Cortex of kidney (tissue), 1 donor: ENCODE measurements at places on chromosomes 13 and 19.

GRCh38 chr19:29530540-29531457 lies 5.0 kb downstream of the VSTM2B start:
- no peak for DNase-seq

DNA sequence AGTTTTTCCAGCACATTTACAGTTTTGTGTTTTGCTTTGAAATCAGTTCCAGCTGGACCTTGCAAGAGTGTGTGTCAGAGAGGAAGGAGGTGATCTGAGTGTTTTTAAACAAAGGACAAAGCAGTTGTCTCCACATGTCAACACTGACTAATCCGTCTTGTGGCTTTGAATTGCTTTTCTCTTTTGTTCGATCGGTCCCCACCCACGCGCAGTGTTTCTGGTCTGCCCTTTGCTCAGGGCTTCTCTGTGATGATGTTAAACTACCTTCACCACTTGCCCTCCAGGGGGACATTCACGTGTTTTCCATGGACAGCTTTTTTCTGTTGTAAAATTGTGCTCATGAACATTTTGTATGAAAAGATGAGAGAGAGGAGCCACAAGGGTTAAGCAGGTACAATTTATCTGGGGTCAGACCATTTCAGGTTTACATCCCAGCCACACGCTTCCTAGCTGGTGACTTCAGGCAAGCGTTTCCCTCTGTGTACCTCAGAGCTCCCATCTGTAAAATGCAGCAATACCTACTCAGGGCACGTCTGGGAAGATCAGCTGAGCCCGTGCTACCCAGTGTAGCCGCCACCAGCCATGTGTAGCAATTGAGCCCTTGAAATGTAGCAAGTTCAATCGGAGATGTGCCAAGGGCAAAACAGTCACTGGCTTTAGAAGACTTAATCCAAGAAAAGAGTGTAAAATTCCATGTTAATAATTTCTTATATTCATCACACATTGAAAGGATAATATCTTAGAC lies 13.5 kb upstream of the PLA2G4C start:
- no peak for DNase-seq

- DNase-seq = no peak
These were observed 1.5 kb upstream of the ELOF1 start for GRCh38 chr19:11560404-11561051.

GRCh38 chr19:2610637-2611482 lies 91.6 kb downstream of the GNG7 start:
- no peak for DNase-seq

DNA sequence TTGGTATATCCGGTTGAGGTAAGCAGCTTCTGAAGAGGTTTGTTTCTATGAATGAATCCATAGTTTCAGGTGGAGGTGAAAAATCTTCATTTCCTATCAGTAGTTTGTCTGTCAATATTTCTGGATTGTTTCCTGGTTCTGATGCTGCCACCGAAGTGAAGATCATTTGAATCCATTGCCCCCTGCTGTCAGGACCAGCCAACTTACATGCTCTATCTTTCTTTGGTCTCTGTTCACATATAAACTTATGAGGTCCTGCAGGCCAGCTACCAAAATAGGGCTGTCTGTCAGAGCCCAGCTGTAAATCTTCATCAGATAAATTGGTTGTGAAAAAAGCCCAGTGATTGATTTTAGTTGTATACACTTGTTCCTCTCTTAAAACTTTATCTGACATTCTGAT lies 15.2 kb upstream of the N4BP2L1 start:
- DNase-seq = no peak

DNA sequence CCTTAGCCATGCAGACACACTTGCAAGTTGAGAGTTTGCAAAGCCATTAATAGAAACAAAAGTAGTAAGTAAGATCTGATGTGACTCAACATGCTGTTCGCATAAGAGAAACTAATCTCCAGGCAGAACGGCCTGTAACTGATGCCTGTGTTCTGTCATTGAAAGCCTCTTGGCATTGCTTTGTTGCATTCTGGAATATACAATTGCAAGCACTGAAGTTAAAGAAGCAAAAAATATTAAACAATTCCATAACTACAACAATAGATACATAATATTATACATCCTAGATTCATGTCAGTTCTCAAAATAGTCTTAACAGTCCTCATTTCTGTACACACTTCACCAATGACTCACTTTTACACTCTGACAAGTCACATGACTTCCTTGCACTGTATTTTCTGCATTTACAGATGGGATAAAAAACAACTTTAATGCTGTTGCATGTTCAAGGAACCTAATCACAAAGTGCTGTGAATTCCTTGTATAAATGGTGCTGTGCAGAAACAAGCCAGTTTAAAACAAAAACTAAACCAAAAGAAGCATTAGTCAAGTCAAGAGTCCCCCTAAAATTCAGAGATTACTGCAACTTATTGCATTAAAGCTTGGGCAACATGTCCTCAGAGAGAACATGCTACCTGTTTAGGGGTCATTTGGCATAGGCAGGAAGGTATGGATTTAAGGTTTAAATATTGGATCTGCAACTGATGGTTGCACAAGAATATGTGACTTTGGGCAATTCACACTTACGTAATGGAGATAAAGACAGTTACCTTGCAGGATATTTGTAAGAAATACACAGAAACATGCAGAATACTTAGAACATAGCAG lies 79.5 kb upstream of the SERP2 start:
- no peak for DNase-seq

DNA sequence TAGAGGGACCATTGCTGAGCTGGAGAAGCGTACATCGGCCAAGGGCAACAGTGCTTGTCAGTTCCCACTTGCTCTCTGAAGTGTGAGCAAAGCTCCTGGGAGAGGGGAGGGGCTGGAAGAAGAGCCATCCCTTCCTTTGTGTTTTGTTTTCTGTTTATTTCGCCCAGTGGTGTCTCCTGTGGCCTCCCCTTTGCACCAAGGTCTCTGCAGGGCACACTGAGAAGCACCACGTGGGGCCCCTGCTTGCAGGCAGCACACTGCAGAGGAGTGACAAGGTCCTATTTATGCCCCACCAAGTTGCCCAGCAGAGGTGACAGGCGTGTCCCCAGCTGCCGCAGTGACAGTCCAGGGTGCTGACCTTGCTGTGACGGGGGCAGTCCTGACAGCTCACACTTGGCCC lies 24.0 kb downstream of the GRIN2D start:
- DNase-seq = no peak

DNA sequence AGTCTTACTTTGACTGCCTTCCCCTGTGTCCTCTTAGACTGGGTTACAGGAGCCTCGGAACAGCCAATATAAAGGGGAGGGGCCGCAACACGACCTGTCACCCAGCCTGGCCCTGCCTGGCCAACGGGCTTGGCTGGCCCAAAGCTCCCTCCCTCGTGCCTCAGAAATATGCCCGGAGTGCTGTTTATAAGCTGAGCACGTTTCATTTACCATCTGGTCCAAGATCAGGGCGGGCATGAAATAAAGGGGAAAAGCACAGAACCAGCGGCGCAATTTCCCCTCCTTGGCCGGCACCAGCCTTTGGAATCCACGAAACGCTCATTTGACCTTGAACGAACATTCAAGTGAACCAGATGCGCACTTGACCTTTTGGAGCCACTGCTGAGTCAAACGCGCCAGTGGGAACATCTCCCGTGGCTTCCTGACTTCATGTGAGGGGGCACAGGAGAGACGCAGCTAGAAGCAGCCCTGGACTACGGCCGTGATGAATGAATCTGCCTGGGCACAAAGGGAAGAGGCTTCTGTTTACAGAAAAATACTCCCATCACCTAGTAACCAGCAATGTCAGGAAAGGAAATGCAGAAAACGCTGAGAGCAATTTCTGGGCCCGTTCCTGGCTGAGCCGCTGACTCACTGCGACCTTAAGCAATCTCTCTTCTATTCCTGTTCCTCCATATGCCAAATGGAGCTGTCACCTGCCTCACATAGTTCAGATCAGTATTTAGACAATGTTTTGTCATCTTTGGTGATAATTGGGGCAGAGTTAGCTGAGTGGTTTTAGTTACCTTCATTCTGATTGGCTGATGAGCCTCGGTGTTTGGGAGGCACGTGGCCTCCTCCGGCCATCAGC lies 53.3 kb downstream of the RFX2 start:
- DNase-seq = no peak

DNA sequence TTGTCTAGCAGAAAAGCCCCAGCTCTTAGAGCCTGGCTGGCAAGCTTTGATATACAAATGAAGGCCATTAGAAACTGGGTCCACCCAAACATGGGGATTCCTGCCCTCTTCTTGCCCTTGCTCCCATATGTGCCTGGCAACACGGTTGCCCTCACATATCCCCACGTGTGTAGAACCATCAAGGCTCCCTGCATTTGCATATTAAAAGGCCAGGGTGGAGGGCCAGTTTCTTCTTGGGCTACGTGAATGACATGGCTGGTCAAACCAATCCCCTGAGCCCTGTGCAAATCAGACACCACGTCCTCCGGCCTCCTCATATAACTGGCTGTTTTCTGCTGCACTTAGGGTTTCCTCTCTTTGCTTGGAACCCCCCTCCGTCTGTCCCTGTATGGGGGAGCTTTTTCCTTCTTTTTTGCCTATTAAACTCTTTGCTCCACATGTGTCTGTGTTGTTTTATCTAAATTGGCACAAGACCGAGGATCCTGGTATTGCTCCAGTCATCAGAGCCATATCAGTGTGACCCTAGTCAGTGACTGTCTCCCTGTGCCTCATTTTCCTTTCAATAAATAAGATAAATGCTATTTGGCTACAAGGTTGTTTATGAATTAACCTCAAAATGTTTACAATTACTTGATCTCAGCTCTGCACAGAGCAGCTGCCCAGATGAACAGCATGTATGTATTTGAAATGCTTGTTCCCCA lies 30.3 kb upstream of the CEACAM1 start:
- DNase-seq = no peak

DNA sequence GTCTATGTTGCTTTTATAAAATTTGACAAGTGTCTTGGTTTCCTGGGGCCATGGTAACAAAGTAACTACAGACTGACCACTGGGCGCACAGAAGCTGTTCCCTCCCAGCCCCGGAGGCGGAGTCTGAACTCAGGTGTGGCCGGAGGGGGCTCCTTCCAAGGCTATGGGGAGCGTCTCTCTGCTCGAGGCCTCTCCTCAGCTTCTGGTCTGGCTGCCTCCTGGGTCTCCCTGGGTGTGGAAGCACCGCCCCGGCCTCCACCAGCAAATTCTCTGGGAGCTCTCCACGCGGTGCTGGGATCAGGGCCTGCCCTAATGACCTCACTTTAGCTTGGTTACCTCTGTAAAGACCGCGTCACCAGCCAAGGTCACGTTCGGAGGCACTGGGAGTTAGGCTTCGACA lies 45.7 kb upstream of the F7 start:
- no peak for DNase-seq

GRCh38 chr13:110244071-110244830 lies 62.7 kb downstream of the COL4A1 start:
- no peak for DNase-seq

GRCh38 chr13:48146636-48147035 lies 51.7 kb upstream of the MED4 start:
- DNase-seq = no peak

DNA sequence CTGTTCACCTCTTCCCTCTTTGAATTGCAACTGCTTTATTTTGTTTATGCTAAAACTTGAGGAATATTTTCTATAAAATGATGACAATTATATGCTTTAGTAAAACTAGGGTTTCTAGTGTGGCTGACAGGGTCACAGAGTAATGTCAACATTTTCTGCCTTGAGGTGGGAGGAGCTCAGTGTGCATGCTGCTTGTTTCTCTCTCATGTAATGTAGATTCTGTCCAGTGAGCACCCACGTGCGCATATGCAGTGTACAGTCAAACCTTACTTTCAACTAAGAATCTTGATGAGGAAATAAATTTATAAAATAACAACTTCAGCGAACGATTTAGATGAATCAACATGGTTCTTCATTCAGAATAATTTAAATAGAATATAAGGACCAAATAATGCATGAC lies 603.9 kb downstream of the PCDH17 start:
- no peak for DNase-seq

DNA sequence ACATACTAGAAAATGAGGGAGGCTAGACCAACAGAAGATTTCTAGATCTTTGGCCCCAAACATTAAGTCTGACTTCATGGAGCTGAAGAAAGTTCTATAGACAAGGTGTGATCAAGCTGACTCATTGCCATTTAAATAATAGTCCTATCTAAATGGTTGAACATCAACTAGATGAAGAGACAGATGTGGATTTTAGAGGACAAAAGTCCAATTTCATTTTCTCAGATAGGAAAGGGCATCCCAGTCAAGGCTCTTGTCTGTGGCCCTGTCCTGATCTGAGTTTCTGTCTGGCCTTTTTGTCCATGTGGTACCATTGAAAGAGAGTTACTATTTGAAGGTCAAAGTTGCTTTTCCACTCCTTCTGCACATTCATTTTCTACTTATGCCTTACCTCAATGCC lies 74.6 kb downstream of the MBNL2 start:
- DNase-seq = no peak

DNA sequence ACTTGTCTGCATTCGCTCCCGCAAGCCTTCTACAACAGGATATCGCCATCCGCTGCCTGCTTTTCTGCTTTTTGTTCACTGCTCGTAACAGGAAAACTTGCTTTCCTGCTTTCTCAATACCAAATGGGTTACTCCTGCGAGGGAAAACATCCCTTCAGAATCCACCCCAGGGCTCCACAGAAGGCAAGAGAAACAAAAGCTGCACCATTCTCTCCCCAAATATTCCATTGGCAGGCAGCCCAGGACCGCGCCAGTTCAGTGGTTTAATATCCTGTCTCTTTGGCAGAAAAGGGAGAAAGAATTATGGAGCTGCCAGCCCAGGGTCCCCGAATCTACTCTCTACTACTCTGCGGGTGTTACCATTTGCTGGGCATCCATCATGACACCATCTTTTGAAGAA lies 84.7 kb upstream of the DOCK9 start:
- DNase-seq = no peak

DNA sequence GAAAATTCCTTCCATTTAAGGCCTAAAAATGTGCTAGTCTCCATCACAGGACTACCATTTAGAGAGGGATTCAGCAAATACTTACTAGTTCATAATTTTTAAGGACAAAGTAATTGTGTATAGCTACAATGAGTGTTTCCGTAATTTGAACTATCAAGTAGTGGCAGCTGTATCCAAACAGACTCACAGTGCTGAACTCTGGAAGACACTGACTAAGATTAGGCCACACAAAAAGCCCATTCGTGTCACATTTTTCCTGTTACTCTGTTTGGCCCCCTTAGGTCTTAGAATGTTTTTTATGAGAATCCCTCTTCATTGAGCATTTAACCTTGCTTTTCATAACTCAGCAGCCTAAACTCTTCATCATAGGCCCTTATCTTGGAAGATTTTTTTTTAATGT lies 731.2 kb upstream of the PCDH9 start:
- DNase-seq = no peak

DNA sequence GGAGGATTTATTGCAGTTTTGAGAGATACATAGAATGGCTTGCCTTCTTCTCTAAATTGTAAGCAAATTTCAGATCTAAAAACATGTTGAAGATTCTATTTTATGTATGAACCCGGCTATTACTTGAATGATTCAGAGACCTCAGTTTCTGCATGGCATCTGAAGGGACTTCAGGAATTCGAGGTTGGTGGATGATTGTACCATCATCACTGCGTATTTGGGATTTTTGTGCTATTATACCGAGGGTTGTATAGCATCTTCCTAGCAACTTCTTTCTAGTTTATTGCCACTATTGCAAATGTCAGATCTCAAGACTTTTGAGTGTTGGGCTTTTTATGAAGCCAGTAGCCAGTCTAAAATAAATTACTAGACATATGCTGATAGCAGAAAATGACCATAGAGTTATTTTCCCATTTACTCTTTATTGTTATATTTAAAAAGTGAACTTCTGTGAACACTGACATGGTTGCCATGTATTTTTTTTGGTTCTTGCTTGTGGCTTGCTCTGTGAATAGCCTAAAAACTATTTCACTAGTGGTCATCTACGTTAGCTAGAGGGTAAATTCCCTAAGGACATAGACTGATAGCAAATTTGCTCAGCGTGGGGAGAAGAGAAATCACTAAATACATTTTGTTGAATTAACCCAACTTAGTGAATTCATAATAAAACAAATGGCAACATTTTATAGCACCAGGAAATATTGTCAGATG lies 70.6 kb upstream of the KLF12 start:
- DNase-seq = no peak
